Astrocyte of the cerebellum (primary cell): ENCODE measurements at places on chromosomes 5 and 9.

GRCh38 chr9:134555094-134555650 lies 86.4 kb upstream of the COL5A1 start:
- no peak for DNase-seq

DNA sequence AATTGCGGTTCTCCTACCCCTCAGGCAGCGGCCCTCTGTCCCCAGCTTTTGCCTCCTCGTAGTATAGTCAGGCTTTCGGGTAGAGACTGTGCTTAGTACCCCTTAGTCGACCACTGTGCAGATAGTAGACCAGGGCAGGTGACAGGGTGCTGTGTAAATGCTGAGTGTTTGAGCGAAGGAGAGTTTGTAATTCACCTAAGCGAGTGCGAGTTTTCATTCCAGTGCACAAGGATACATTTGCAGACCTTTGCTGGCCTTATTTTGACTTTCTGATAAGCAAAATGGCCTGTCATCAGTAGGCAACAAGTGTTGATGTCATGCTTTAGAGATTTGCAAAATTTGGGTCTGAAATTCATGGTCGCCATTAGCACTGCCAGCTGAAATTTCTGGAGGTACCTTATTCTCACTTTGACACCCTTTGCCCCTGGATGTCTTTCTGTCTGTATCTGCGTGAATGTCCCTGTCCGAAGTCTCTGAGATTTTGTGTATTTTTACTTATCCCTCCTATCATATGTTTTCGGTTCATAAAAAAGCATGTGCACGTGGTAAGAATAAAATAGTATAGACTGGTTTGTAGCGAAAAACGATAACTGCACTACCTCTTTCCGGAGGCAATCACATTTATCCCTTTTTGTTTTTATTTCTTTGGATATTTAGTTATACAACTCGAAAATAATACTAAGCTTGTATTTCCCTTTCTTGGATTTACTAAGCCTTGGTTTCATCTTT lies 1.9 kb downstream of the LMNB1 start:
- no peak for DNase-seq

DNA sequence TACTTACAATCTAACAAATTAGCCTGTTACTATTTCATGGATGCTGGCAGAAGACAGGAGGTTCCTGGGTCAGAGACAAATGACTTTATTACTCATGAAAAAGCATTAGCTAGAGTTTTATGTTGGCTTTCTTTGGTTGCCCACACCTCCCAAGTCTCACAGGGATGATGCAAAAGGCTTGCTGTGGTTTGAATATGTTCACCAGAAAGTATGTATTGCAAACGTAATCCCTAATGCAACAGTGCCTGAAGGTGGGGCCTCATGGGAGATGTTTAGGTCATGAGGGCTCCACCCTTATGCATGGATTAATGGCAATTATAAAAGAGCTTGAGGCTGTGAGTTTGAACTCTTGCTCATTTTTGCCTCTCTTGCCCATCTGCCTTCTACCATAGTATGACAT lies 28.5 kb downstream of the DPYSL3 start:
- peak; percentile 74 for DNase-seq

GRCh38 chr9:33852216-33852826 lies 35.4 kb downstream of the UBE2R2 start:
- DNase-seq, result no peak

- DNase-seq, result no peak
Observed at GRCh38 chr9:38414040-38414723, 10.1 kb downstream of the IGFBPL1 start.

DNA sequence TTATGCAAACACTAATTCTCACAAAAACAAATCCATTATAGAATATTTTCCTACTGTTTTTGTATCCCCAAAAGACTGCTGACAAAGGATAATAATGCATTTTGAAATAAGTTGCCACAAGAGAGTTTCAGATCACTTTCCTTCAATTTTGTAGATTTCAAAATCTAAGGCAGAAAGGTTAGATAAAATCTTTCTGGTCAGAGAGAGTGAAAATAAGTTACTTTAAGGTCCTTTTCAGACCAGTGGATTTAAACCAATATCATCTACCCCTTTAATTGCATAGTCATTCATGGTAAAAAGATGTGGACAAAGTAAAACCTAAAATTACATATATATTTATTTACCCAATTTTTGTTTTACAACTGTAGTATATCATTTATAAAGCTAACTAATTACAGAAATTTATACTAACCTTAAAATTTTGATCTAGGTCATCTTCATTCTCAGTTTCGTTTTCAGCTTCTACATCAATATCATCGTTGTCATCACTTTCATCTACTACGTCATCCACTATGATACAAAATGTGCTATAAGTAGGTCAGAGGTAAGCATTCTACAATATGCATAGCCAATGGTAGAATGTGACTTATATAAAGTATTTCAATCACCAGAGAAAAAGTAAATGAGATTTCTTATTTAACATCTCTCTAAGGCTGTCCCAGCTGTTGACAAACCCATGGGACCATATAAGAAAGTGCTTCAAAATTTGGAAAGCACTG lies 95.7 kb downstream of the AGTPBP1 start:
- no peak for DNase-seq

- no peak for DNase-seq
Observed at GRCh38 chr9:108913391-108913790, 20.5 kb downstream of the ELP1 start.

DNA sequence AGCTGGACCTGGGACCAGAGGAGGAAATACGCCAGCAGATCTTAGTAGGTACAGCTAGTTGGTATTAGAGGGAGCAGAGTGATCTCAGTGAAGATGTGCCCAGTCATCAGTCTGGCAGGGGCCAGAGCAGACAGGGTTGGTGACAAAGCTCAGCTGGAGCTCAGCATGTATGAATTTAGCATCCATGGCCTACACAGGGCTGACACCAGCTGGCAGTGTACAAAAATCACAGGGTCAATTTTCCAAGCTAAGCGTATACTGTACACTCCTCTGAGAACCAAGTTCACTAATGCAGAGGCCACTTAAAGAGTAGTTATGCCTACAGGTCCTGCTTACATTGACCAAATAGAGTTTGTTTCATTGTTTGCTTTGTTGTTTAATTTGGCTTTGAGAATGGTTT lies 146.6 kb downstream of the SLC24A2 start:
- no peak for DNase-seq

DNA sequence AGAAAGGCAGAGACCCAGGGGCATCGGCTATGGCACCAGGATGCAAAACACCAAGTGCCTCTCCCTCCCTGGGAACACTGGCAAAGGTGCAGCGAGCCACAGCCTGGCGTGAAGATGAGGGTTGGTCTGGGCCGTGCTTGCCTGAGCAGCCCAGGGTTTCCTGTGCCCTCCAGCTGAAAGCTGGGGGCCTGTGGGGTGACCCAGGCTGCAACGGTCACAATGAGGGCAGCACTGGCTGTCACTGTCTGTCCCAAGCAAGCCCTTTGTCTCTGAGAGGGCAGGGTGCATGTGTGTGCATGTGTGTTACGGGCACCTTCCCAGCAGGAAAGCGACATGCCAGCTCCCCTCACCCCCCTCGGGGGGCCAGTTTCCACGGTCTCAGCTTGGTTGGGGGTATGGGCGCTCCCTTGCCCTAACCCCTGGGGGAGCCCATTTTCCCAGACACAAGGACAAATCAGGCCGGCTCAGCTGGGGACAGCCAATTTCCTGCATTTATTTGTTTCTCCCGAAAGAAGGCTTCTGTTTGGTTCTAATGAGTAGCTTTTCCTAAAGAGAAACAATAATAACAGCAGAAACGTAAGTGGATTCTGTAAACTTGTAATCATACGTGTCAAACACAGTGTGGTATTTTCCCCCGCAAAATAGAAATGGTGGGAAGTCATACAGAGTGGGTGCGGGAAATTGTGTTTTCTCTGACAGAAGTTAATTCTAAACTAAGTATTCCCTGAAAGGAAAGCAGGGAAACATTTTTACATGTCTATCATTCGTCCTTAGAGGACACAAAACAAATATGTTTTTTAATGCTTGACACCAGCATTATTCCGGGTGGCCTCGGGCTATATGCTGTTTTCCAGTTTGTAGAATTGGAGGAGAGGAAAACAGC lies 21.3 kb downstream of the MRPL36 start:
- DNase-seq, result no peak

DNA sequence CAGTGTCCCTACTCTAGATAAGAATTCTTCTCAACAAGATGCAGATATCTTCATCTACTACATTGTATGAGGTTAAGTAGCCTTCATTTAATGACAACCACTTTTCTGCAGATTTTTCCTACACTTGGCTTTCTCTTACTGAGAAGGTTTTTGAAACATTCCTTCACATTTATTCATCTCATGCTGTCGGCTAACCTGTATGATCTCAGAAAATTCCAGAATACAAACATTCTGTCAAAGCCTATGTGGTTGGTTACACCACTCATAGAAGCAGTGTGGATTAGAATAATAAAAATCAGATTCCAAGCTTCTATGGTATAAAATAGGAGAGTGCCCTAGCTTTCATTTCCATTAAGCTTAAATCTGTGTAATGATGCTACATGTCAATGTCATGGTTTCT lies 39.4 kb upstream of the ERCC6L2 start:
- peak; percentile 27 for DNase-seq
